ENCODE measurements at places on chromosomes 2 and 18.
A peak's percentile ranks its signal among the peaks of the same experiment; 100 is the strongest.

DNA sequence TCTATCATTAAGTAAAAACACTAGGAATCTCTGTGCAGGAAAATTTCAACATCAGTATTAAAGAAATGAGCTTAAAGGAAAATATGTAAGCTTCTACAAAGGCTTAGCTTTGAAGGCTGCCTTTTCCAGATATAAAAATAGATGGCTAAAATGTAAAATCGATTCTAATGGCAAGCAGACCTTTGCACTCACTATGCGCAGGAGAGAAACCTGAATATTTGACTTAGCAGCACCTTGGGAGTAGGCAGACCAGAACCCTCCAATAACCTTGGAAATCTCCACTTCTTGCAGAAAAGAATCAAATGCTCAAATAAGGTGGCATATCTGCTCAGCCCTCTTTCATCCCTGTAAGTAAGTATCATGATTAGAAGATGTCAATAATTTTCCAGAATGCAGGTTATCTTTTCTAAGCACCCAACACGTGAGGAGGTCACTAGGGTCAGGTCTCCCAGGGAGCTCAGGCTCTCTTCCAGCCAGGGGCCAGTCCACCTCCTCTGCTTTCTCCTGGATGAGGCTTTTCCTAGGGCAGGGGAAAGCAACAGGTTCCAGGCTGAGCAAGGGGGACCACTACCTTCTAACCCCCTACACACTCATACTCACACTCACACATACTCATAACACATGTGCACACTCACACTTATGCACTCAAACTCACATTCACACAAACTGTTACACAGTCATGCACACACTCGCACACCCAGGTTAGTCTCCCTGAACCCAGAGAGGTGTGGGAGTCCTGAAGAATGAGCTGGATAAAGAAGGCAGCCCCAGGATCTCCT is 3.8 kb downstream of the PIEZO2 start:
- DNase-seq: no peak

- no peak for DNase-seq
These were observed 327.8 kb upstream of the SOX11 start for GRCh38 chr2:5364361-5364760.

DNA sequence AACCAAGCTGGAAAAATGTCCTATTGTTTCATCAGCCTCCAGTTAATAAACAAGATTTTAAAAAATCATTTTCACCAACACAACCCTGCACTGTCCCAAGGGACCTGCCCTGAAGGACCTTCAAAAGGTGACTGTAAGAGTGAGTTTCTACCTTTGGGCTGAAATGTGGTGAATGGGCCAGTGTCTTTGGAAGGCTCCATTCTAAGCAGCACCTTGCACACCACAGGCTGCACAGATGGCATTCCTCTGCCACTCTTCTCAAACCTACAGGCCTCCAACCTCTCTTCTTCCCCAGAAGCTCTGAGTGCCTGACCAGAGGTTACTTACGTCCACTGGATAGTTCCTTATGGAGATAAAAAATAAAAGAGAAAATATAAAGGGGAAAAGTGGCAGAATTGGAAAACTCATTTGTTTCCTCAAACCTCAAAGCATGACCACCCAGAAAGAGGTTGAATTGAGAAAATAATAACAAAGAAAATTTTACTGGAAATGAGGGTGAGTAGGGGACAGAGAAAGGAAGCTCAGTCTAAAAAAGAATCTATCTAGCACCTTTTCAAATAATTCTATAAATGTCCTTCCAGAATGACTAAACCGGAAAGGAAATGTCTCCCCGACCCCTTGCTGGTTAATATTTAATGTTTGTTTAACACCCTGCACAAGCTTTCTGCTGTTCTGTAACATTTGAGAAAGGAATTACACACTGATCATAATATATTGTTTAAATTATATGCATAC is 175.7 kb downstream of the METTL4 start:
- DNase-seq: no peak

DNA sequence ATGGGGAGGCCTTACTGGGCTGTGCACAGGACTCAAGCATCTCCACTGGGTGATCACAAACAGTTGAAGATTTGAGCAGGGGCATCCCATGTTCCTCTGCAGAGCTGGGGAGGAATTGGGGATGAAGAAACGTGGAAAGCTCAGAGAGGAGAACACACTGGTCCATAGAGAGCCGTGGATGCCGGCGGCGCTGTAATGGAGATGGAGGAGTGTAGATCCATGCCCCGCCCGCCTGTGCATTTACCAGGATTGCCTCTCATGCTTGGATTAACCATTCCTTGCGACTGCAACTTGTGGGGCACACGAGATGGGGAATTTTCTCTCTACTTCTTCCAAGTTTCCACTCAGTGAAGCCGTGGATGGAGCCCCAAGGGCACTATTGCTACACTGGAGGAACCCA is 115.9 kb downstream of the NCK2 start:
- DNase-seq: no peak

GRCh38 chr2:16071865-16072637 is 131.7 kb downstream of the MYCN start:
- no peak for DNase-seq

GRCh38 chr2:173550143-173550542 is 195.5 kb downstream of the CDCA7 start:
- no peak for DNase-seq

DNA sequence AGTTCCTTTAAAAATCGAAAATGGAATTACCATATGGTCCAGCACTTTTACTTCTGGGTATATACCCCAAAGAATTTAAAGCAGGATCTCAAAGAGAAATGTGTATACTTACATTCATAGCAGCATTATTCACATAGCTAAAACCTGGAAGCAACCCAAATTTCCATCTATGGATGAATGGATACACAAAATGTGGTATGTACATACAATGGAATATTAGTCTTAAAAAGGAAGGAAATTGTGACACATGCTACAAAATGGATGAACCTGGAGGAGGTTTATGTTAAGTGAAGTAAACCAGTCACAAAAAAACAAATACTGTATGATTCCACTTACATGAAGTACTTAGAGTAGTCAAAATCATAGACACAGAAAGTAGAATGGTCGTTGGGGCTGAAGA is 147.9 kb upstream of the LTBP1 start:
- DNase-seq: no peak

DNA sequence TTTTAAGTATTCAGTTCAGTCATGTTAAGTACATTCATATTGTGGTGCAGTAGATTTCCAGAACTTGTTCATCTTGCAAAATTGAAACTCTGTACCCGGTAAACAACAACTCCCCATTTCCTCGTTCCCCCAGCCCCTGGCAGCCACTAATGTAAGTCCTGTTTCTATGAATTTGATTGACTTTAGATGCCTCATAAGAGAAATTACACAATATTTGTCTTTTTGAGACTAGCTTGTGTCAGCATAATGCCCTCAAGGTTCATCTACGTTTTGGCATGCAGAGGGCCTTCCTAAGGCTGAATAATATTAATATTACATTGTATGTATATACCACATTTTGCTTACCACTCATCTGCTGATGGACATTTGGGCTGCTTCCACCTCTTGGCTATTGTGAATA is 30.9 kb downstream of the METTL21A start:
- DNase-seq: no peak

DNA sequence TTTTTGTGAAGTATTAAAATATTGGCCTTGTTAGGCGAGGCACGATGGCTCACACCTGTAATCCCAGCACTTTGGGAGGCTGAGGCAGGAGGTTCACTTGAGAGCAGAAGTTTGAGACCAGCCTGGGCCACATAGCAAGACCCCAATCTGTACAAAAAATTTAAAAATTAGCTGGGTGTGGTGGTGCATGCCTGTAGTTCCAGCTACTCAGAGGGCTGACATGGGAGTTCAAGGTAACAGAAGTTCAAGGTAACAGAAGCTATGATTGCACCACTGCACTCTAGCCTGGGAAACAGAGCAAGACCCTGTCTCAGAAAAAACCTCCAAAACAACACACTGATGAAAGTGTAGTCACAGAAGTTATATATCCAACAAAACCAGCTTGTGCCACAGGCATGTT is 39.8 kb downstream of the IMPA2 start:
- DNase-seq: no peak

GRCh38 chr2:43707255-43708015 is 31.2 kb upstream of the C1GALT1C1L start:
- no peak for DNase-seq

DNA sequence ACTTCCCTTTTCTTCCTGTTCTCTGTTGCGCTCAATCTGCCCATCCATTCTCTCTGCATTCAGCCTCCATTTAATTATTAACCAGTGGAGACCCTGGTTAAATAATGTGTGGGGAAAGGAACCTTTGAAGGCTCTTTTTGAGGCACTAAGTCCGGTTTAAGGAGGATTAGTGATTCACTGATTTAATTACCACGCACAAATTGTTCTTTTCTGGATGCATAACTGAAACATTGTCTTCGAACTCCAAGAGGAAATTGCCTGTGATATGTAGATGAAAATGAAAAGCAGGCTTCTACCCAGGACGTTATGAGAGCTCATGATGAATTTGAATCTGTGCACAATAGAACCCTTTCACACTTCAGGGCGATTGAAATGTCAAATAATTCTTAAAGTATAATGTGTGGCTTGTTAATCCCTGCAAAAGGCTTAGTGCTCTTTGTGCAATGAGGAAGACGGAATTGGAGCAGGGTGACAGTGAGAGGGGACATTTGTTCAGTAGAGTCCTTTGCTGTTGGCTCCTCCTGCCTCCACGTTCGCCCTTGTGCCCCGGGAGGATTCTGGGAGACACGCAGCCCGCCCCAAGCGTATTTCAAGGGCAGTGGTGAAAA is 51.1 kb upstream of the ZNF236 start:
- no peak for DNase-seq

DNA sequence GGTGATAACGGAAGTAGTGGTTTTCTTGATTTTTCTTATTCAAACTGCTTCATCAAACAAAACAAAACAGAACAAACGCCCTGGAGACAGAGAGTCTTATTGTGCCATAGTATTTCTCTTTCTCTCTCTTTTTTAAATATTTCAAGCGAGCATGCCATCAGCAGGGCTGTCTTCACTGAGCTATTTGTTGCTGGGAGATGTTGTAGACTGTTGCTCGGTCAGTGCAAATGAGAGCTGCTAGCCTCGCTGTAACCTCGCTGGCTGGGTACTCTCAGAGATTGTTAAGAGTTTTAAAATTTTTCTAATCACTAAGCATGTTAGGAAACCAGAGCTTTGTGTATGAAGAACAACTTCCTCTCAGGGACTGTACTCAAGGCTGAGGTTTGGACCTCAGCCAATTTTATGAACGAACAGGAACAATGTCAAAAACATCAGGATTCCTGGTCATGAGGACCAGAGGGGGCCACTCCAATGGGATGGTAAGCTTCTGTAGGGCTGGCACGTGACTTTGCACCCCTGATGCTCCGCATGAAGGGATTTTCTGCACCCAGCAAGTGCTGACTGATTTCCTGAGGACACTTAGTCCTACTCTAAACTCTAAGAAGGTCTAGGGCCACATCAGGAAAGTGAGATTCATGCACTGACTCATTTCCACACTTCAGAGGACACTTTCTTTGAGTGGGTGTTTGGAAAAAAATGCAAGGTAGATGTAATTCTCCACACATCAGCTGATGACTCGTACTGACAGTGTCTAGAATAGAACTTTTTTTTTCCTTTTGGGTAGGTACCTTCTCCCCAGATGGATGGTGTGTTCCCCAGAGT is 59.8 kb upstream of the IL1R1 start:
- DNase-seq: peak; percentile 80

GRCh38 chr2:191976436-191976835 is 129.5 kb upstream of the CAVIN2 start:
- no peak for DNase-seq
